ENCODE measurements at places on chromosomes 5 and 9. TPM values are rescaled to one million over a fixed set of nuclear protein-coding genes. Genes with fewer than 3 reads are reported as not detected.

SLC45A2 gene
- polyA plus RNA-seq: not detected

ENTPD8 gene
- not detected for polyA plus RNA-seq

OCLN gene
- 3.1 TPM for polyA plus RNA-seq

UTP15 gene
- polyA plus RNA-seq: 19.5 TPM

PCDHA10 gene
- 0.09 TPM for polyA plus RNA-seq

SH3GL2 gene
- 0.10 TPM for polyA plus RNA-seq

DAB2 gene
- polyA plus RNA-seq: 538 TPM

TAF1L gene
- not detected for polyA plus RNA-seq

LCN6 gene
- not detected for polyA plus RNA-seq

DNA sequence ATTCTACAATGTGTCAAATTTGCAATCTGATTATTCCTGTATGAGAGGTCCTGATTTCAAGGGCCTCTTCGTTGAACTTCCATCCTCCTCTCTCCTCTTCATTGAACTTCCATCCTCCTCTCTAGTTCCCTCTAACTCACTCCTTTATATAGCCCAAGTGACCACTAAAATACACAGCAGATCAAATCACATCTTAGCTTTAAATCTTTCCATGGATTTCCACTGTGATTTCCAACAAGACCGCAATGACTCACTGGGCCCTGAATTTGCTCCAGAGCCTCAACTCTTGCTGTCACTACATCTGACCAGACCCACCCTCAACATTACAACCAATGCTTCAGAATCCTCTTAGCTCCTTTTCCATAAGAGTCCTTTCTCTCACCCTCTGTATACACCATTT, 59.1 kb upstream of the TMEM252 start:
- DNase-seq: no peak

GRCh38 chr5:60763061-60763460, 63.1 kb upstream of the DEPDC1B start:
- no peak for DNase-seq

GRCh38 chr5:5805916-5806315, 383.4 kb downstream of the ICE1 start:
- no peak for DNase-seq

- DNase-seq: no peak
These were observed 114.6 kb downstream of the FAM170A start for GRCh38 chr5:119743927-119744326.

GRCh38 chr5:98471458-98471857, 302.0 kb upstream of the RGMB start:
- no peak for DNase-seq

DNA sequence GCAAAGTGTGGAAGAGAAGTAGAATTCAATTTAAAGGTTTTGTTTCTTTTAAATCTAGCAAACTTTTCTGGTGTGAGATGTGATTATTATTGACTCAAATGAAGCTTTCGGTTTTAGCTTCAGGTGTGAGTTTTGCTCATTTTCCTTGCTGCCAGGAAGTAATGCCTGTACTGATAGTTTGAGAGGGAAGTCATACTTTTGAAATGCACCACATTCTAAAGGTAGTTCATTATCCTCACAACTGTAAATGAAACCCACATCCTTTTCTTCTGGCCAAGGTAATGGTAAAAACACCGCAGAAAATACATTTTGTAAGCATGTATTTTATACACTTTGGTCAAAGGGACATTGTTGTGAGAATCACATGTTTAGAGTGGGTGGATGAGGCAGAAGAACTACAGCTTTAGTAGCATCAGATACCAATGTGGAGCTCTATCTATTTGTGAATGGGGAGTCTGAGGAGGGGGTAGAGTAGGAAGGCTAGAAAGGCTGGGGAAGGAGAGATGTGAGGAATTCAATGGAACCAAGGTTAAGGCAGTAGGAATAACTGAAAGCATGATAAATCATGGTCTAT, 167.0 kb upstream of the CDKN2B start:
- no peak for DNase-seq

- DNase-seq: no peak
These were observed 256.9 kb downstream of the DMAC1 start for GRCh38 chr9:7542693-7543092.

DNA sequence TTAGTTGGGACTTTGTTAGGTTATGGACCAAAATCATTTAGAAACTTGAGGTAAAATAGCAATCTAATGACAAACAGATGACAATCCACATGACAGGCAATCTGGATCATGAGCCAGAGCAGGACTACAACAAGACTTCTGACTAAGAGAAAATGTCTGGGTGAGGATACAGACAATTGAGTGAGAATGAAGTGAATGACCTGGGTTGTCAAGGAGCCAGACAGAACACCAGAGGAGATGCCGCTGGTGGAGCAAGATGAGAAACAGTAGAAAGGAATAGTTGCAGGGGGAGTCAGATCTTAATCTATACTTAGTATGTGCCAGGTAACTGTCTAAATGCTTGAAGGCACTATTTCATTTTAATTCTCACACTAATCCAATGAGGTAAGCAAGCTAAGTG, 277.8 kb downstream of the PRELID2 start:
- DNase-seq: peak; percentile 15

DNA sequence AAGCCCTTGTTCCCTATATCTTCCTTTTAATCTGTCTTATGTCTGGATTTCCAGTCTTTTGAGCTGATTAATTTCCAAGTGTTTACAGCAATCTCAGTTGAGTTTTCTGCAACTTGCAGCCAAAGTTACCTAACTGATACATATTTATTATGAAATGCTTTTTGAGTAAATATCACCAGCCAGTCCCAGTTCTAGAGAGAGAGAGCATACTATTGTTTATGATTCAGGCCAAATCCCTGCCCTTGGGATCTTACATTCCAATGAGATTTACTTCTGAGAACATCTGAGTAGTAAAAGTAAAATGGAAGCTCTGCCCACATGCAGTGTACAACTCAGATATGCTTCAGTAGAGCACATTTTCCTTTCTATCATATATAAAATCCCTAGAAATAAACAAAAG, 661.7 kb downstream of the KCTD16 start:
- DNase-seq: no peak

DNA sequence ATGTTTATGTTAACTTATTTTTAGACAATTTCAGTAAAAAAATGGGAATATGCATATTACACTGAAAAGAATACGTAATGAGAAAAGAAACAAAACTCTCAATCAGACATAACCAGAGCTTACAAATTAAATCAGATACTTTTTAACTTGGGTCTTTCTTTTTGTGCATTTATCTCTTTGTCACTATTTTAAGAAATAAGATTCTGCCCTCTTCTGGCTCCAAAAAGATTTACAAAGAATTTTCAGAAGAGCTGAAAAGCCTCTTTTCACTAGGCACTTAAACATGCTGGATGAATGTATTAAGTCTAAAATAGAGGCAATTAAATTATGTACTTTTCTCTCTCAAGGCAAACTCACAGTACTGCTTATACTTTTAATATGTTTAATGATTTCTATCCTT, 55.5 kb downstream of the CEP120 start:
- peak; percentile 59 for DNase-seq

DNA sequence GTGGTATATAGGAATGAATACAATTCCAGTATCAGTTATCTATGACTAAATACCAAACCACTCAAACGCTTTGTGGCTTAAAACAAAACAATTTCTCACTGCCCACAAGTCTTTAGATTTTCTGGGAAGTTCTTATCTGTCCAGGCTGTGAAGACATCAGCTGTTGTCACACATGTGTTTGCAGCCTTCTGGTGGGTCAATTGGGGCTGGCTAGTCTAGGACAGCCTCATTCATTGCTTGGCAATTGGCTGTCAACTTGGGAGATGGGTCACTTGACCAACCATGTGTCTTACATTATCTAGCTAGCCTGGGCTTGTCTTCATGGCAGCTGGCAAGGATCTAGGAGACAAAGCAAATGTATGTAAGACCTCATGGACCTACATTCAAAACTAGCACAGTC, 53.8 kb upstream of the PAPPA start:
- DNase-seq: peak; percentile 88

DNA sequence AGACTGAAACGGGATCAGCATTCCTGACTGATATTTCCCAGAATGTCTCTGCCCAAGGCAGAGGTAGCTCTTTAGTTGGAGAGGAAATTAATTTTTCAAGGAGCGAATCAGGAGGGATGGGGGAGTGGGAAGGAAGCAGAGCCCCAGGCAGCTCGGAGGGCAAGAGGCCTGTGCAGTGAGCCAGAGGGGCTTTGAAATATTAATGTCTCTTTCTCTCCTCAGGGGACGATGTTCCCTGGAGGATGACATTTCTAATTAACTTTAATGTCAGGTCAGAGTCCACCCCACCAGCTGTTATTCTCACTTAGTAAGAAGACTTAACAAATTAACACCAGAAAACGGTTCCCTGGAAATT, 45.6 kb downstream of the SLC6A7 start:
- no peak for DNase-seq

GRCh38 chr9:101097210-101097609, 68.7 kb downstream of the PLPPR1 start:
- no peak for DNase-seq

- DNase-seq: peak; percentile 9
These were observed 582.2 kb downstream of the CETN3 start for GRCh38 chr5:89827359-89827758.

DNA sequence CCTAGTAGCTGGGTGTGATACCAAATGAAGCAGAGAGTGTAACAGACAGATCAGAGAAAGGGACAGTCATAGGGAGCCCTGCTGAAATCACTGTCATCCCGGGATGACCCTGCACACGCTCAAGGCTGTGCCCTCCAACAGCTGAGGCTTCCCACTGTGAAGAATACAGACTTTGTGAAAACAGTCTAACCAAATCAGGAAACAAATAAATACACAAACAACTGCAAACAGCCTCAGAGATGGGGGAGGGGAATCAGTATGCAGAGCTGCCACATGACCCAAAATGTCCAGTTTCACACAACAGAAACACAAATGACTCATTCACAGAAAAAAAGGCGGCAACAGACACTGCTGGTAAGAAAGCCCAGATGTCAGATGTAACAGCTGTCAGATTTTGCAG, 101.9 kb downstream of the ADAMTS2 start:
- DNase-seq: peak; percentile 88

Measured in fibroblast of lung (primary cell).